ENCODE measurements at places on chromosomes 3 and 15.

DNA sequence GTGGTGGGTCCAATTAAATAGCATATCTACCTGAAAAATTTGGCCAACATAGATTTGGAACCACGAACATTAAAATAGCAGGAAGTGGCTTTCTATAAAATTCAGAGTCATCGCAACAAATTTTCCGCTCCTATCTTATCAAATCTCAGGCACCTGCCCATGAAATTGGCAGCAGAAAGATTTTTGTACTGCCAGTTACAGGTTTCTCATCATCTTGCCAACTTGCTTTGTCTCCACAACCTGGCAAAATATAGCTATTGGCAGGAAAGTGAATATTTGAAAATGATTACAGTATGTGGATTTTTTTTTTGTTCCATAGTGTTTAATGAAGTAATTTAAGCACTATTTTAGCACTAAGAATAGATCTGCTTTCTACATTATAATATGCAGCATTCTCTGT, 161.6 kb upstream of the LRRC3B start:
- DNase-seq: no peak

DNA sequence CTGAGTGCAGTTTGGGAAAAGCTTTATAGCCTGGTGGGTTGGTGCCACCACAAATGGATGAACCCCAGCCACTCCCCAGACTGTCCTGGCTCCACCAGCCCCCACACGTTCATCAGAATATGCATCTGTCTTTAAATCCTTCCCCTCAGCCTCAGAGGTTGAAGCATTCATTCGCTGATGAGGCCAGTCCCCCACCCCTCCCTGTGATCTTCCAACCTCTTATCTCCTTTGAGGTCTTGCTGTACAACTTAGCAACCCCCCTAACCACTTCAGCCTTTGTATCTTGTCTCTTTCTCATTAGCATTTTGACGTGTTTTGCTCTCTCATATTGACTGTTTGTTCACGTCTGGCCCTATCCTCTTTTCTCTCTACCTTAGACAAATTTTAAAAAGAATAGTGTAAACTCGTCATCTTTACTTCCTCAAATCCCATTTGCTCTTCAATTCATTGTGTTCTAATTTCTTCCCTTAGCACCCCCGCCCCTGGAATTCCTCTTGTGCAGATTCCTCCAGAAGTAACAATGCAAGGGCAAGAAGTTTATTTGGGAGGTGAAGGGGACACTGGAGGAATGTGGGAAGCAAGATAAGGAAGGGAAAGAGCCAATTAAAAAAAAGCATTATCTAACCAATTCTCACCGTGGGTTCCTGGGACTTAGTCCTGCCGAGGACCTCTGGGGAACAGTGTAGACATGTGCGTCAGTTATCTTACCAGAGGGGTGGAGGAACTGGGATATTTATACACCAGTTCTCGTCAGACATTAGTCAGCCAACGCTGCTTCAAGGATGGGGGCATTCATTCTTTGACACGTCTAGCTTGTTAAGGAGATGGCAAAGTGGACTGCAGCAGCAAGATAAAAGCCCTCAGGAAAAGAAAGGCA, 38.6 kb downstream of the MOBP start:
- DNase-seq: no peak

DNA sequence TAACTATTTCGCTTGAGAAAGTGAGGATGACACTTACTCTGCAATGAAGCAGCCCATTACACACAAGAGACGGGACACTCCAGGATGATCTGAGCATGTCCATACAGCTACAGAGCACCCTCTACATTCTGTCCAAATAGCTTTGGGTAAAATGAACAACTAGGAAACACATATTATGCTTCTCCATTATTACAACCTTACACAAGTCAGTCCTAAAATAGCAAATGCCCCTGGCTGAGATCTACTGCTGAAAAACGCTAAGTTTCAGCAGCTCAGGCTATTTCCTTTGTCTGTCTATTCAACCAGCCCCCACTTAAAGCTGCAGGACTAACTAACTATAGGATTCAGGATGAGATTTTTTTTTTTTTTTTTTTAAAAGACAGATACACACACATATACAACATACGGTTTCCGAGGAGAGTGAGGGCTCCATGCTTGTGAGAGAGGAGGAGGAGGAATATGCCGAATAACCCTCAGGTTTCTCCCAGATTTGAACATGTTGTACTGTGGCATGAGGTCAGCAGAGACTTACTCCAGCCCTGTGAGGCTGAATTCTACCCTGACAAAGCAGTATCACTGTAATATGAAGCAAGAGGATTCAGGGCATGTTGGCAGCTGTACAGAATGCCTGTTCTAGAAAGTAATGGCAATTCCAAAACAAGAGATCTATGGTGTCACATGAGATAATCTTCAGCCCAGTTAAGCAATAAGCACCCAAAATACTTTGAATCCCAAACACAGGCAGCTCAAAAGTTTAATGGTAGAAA, 117.3 kb upstream of the PLXND1 start:
- DNase-seq: no peak

- DNase-seq: no peak
These were observed 62.1 kb downstream of the HOMER2 start for GRCh38 chr15:82890338-82890994.

DNA sequence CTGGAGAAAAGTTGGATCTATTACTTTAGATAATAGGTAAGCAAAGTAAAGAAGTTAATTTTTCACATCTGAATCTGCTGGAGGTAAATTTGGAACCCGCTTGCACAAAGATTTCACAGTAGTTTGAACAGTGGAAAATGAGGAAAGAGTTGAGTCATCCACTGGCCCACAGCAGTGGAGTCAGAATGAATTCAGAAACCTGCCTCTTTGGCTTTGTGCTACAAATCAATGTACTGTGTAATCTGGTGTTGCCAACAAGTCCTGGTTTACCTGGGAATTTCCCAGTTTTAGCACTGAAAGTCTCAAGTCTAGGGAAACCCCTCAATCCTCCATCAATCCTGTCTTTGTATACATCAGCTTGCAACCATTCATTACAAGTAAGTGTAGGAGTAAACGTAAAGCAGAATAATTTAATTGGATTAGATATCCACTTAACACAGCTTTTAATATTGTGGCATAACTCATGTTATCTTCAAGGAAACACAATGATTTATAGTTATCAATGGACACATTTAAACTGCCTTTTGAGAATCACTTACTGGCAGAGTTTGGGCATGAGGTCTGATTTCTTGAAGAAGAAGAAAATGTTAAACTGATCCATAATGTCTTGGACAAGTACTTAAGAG, 100.6 kb downstream of the DCLK3 start:
- no peak for DNase-seq

GRCh38 chr3:160671231-160671630, 5.7 kb upstream of the ARL14 start:
- DNase-seq: no peak

- DNase-seq: no peak
These were observed 563.5 kb downstream of the OCA2 start for GRCh38 chr15:27535445-27536129.

- DNase-seq: no peak
These were observed 363.6 kb downstream of the NR2F2 start for GRCh38 chr15:96693990-96694517.

DNA sequence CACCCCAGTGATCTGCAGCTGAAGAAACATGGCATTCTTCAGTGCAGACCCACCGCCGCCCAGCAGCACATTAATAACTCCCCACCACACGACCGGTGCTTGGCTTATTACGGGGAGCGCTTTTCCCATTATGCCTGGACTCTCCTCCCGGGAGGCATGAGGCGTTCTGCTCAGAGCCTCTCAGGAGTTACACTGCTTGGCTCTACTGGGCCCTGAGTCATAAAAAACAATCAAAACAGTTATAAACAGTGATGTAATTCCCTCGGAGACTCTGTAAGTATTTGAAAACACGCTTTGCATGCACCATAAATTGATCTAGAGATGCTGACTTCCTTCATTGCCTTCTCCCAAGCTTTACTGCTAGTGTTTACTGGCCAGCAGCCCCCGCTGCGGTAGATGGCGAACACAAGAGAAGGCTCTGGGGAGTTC, 77.1 kb upstream of the SNRPA1 start:
- no peak for DNase-seq

GRCh38 chr3:115623044-115623868, at the start of gene GAP43:
TSS of gene GAP43 (plus strand) at chr3:115623510. CDS start at chr3:115623690, 180 bp downstream.
- DNase-seq: no peak

GRCh38 chr3:43710607-43711006, 19.9 kb downstream of the ABHD5 start:
- DNase-seq: no peak

DNA sequence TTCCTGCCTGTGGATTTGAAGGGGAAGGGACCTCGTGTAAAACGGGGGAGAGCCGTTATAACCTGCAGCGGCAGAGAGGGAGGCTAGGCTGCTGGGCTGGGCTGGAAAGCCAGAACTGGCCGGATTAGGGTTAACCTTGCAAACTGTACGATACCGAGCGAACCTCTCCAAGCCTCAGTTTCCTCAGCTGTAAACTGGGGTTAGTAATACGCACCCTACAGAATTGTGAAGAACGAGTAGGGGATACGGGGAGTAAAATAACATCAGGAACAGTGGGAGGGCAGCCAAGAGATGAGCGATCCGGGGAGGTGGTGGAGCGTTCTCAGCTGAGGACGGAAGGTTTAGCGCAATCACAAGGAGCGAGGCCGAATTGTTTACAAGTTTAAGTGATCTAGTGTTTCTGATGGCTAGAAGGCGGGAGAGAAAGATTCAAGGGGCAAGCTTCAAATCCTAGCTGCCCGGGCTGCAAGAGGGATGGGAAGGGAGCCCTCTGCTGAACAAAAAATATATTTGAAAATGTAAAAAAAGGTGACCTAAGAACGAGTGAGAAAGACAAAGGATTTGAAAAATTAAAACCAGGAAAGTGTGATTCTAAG, 768 bp upstream of the SEMA5B start:
- DNase-seq: no peak

DNA sequence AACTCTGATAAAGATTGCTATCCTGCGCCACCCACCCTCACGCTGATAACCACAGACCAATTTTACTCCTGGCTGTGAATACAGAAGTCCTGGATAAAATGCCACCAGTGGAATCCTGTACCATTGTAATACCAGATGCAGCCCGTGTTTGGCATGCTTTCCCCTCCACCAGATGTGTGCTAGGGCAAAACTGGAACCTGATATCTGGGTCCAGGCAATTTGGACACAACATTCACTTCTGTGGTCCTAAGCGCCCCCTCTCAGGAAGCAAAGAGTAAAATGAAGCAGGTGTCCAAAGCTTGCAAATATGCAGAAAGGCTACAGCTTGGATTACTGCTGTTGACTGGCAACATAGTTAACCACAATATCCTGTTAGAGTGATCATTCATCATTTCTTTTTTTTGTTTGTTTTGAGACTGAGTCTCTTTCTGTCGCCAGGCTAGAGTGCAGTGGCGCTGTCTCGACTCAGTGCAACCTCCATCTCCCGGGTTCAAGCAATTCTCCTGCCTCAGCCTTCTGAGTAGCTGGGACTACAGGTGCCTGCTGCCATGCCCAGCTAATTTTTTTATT, 32.8 kb downstream of the LOXL1 start:
- peak; percentile 26 for DNase-seq

- DNase-seq: no peak
These were observed 146.9 kb upstream of the LRTM1 start for GRCh38 chr3:55074796-55075195.

GRCh38 chr15:85619992-85620689, 174.6 kb downstream of the KLHL25 start:
- DNase-seq: no peak

GRCh38 chr3:154285221-154285620, 39.1 kb downstream of the DHX36 start:
- DNase-seq: no peak

GRCh38 chr15:74277242-74277810, 41.2 kb downstream of the CCDC33 start:
- no peak for DNase-seq

DNA sequence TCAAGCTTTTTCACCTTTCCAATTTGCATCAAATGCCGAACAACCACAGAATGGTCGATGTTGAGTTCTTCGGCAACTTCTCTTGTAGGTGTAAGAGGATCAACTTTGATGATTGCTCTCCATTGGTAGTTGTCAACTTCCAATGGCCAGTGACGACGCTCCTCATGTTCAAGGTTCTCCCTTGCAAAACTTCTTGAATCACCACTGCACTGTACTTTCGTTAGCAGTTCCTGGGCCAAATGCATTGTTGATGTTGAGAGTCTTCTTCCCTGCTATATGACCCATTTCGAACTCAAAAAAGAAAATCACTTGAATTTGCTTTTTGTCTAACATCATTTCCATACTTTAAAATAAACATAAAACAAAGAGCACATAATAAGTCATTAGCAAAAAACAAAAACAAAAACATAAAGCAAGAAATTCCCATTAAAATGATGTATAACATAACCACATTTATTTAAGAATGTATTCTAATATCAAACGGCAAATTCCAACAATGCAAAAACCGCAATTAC, 71.2 kb upstream of the AP4E1 start:
- DNase-seq: no peak

- no peak for DNase-seq
These were observed 811.2 kb downstream of the SI start for GRCh38 chr3:164267053-164267452.

DNA sequence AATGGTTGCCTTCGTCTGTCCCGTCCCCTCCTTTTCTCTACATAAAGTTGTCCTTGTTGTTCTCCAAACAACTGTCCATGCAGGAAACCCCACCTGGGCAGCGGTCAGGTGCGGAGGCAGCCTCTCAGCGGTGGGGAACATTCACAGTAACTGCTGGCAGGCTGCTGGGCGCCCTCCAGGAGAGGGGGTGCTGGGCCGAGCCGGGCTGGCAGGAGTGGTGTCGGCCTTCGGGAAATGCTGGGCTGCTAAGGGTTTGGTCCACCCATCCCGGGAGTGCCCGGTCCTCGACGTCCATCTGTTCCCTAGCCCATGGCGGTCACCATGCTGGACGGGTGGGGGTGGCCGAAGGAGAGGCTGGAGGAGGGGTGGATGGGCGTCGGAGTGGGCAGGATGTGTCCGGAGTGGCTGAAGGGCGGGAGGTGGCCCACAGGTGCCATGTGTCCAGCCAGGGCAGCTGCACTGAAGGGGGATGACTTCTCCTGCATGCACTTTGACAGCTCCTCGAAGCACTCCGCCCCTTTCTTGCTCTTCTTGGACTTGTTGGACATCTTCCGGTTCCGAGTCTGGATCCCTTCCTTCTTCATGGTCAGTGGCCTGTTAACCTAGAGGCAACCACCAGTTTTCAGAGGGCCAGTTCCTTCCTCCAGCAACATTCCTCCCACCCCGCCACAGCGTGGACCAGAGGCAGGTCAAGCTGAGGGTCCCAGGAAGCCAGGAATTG, 12.1 kb downstream of the GATA2 start:
- no peak for DNase-seq

DNA sequence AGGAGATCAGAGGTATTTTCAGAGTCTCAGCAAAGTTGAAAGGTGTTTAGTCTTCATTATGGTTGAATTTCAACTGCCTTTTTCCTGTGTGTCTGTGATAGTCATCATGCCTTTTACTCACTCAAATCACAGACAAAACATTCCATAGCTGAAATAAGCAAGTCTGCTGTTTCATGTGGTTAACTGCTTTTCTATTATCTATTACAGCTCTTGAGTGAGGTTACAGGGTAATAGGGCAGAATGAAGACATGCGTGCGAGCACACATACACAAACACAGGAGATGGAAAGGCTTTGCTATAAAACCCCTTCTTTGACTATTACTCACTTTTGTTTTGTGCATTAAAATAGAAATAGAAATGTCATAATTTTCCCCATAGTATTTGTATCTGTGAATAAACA, 192.6 kb upstream of the RARB start:
- DNase-seq: no peak

GRCh38 chr15:34223904-34224596, 766 bp upstream of the EMC4 start:
- DNase-seq: no peak

- no peak for DNase-seq
These were observed 14.7 kb downstream of the PGBD4 start for GRCh38 chr15:34116620-34117019.

- DNase-seq: no peak
These were observed 10.3 kb downstream of the CXCR6 start for GRCh38 chr3:45953536-45953935.

- DNase-seq: no peak
These were observed 85.0 kb downstream of the TGFBR2 start for GRCh38 chr3:30691249-30691880.
